ENCODE measurements at places on chromosomes 3 and 15.
A peak's percentile ranks its signal among the peaks of the same experiment; 100 is the strongest.

- DNase-seq: no peak
Observed at GRCh38 chr3:61715886-61716527, 154.6 kb downstream of the PTPRG start.

DNA sequence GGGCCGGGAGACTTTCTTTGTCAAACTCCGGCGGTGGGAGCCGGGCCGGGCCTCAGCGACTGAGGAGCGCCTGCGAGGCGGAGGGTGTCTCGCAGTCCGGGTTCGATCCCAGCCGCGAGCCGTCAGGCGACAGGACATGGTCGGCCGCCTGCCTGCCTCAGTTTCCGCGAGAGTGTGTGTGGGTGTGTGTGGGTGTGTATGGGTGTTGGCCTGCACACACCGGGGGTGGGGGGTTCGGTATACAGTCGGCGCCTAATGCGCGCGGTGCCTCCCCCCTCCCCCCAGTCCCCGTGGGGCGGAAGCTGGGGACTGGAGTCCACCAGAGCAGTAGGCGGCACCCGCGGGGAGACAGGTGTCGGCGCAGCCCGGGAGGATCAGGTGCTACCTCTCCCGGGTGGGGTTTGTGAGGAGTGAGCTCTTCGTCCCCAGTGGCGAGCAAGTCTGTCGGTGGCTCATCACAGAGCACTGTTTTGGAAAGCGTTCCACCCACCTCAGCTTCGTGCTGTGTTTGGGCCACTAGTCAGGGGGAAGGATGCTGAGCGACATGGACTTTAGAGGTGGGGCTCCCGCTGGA is 246.3 kb downstream of the GOLGA6L6 start:
- DNase-seq: no peak

- no peak for DNase-seq
Observed at GRCh38 chr3:52345521-52346109, 29.5 kb downstream of the DNAH1 start.

- DNase-seq: no peak
Observed at GRCh38 chr3:190557296-190557695, 43.4 kb downstream of the IL1RAP start.

- DNase-seq: no peak
Observed at GRCh38 chr15:90686435-90687218, 30.5 kb upstream of the BLM start.

DNA sequence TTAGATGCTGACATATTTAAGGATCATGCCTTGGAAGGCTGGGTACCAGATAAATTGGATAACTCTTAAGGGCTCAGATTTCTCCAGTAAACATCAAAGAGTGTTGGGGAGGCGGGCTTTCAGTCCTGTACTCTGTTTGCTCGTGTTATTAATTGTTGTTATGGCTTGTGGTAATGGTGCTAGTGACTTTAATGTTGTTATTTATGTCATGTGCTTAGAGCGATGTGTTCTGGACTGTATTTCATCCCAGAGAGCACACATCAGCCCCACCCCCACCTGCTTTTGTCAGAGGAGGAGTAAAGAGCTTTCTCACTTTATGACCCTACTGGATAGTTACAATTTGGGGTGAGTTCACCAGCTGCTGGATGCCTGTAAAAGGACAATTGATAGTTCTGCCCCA is 386.3 kb downstream of the EPHB1 start:
- no peak for DNase-seq

GRCh38 chr15:77033729-77034671 is 36.9 kb downstream of the TSPAN3 start:
- no peak for DNase-seq

DNA sequence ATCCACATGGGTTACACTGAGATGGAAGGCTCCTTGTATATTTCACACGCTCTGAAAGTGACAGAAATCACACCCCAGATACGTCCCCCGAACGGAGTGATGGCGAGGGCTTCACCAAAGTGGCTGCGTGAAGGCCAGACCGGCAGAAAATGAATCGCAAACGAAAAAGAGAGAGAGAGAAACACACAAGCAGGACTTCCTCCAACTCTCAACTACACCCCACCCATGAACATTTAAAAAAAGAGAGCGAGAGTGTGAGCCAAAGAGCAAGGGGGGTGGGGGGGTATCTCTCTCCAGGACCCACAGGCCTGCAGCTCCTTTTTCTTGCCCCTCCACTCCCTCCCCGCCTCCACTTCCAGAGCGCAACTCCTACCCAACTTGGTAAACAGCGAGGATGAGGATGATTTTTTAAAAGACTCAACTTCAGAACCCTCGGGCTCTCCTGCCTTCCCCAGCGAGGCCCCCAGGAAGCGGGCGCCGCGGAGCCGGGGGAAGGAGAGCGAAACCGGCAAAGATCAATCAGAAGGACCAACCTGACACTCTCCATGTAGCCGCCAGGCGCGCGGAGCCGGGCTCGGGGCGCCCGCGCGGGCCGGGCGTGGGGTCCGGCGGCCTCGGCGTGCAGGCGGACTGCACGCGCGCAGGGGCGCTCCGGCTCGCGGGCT is 519.1 kb downstream of the FOXP1 start:
- peak; percentile 25 for DNase-seq

DNA sequence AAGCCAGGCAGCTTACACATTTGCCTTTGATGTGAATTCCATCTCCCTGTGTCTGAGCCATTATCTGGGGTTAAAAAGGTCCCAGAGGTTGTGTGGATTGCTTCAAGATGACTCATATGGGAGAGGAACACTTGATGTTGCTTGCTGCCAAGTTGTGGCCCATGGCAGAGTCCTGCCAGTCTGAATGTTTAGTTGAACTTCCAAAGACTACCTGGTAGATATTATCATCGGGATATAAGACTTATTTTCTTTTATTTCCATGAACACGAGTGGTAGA is 85.6 kb downstream of the TJP1 start:
- no peak for DNase-seq
